ENCODE measurements at places on chromosomes 12 and 14.

- DNase-seq: no peak
Observed at GRCh38 chr12:49496417-49497360, 42.1 kb upstream of the KCNH3 start.

GRCh38 chr12:63164911-63165310 lies 13.9 kb upstream of the AVPR1A start:
- no peak for DNase-seq

- DNase-seq: no peak
Observed at GRCh38 chr12:51687177-51687576, 96.1 kb downstream of the SCN8A start.

DNA sequence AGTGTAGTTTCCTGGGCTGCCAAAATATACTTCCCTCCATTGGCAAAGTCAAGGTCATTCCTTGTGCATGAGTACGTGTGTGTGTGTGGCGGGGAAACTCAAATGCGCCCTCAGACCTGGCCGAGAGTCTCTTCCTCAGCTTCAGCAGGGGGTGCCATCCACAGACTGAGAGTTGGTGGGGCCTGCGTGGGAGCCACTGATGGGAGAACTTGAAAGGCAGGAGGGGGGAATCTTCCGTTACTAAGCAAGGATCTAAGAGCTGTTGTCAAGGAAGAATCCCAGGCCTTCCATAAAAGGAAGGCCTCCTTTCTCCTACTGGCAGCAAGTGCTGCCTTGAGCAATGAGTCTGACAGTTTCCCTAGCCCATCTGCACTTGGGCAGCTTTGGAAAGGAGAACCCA lies 274.9 kb downstream of the EMP1 start:
- DNase-seq: no peak

- DNase-seq: no peak
Observed at GRCh38 chr12:122352394-122352793, 70.1 kb downstream of the CLIP1 start.

- no peak for DNase-seq
Observed at GRCh38 chr14:88013750-88014349, 8.9 kb downstream of the GPR65 start.

GRCh38 chr14:89753828-89754412 lies 200.6 kb downstream of the EFCAB11 start:
- DNase-seq: no peak
